ENCODE measurements at places on chromosomes 3 and 15. TPM values are rescaled to one million over a fixed set of nuclear protein-coding genes. Genes with fewer than 3 reads are reported as not detected.

DNA sequence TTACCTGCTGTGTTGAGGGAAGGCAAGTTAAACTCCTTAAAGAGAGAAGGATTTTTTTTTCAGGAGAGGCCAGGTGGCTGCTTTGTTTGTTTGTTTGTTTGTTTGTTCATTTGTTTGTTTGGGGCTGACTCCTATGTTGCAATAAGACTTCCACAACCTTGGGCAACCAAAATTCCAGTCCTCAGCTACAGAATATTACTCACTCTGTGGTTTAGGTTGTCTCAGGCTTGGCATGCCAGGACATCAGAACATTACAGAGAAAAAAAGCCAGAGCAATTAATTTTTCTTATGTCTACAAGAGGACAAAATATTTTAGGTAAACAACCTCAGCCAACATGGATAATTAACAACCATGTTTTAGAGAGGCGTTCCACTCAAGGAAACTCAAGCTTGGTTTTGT, 156.7 kb upstream of the ATP11B start:
- no peak for DNase-seq

- DNase-seq, result no peak
Measured at GRCh38 chr15:60120100-60120499, 116.0 kb downstream of the FOXB1 start.

GRCh38 chr15:61921093-61921492, 139.2 kb downstream of the VPS13C start:
- DNase-seq, result no peak

The CPA3 gene
- total RNA-seq, result 1.9 TPM
